Cerebellum (tissue), 4 donors: ENCODE measurements at places on chromosomes 12 and 14. TPM values are rescaled to one million over a fixed set of nuclear protein-coding genes. Genes with fewer than 3 reads are reported as not detected.

DNA sequence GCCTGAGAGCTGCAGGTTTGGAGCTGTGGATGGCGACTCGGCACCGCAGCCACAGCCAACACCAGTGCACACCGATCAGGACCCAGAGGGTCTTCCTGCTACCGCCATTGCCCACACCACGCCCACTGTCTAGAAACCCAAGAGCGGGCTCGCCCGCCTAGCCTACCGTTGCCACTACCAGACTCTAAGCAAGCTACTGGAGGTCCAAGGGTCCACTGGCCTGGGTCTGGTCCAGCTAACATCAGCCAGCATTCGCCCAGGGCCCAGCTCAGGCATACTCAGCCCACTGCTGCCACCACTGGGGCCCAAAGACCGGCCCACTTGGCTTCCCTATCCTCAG is 30.5 kb upstream of the MON2 start:
- DNase-seq: no peak

COX8C gene
- not detected for total RNA-seq

GRCh38 chr14:104784846-104785707 is 10.5 kb downstream of the AKT1 start:
- peak; percentile 42 for DNase-seq

DNA sequence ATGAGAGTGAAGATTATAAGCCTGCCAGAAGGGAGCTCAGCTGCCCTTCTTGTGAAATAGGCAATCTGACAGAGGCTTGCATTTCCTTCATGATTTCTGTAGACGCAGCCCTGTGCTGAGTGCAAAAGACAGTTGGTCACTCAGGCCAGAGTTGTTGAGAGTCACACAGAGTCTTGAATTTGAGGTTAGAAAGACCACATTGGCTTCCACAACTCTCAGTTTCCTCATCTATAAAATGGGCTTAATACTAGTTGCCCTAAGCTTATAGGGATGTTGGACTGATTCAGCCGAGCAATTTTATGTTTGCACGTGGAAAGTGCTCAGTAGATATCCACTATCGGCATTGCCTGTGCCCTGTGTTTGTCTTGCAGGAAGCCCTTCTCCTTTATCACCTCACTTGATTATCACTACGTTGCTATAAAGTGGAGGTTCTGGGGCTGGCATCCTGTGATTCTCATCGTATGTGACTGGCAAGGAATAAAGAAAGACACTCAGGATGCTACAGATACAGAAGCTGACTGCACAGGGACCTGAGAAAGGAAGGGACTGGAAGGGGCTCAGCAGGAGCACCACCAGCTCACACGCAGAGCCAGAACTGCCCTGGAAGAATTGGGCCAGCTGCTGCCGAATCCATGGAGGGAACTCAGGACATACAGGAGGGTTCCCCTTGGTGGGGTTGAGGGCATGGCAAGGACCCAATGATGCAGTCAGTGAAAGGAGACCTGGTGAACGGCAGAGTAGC is 19.8 kb upstream of the SERPINA4 start:
- DNase-seq: no peak

DNA sequence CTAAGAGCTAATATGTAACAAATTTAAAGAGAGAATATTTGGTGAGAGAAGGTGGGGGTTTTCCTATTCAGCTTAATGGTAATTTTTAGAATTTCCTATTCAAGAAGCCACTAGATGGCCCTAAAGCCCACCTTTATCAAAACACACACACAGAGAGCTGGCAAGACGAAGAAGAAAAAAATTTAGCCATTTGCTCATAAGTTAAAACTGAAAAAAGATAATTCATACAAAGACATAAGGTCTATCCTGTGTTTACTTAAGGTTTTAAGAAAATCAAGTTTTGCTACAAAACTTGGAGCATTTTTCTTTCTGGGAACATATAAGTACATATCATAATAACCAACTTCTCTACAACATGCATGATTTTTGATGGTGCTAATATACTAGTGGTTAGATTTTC is 46.8 kb upstream of the PCED1B start:
- no peak for DNase-seq

DNA sequence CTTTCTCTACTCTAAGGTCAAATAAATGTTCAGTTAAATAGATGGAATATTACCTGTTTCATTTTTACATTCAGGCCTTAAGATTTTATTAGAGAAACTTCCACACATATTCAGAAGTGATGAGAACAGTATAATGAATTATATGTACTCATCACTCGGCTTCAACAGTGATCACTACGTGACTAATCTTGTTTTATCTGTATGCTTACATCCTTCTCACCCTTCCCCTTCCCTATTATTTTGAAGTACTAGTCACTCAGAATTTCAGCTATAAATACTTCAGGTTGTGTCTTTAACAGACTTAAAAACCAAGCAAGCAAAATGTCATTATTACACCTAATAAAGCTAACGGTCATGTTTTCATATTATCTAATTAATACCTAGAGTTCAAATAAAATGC is 34.9 kb downstream of the ETV6 start:
- DNase-seq: no peak

GRCh38 chr12:114817571-114818425 is 133.8 kb upstream of the TBX3 start:
- no peak for DNase-seq

DNA sequence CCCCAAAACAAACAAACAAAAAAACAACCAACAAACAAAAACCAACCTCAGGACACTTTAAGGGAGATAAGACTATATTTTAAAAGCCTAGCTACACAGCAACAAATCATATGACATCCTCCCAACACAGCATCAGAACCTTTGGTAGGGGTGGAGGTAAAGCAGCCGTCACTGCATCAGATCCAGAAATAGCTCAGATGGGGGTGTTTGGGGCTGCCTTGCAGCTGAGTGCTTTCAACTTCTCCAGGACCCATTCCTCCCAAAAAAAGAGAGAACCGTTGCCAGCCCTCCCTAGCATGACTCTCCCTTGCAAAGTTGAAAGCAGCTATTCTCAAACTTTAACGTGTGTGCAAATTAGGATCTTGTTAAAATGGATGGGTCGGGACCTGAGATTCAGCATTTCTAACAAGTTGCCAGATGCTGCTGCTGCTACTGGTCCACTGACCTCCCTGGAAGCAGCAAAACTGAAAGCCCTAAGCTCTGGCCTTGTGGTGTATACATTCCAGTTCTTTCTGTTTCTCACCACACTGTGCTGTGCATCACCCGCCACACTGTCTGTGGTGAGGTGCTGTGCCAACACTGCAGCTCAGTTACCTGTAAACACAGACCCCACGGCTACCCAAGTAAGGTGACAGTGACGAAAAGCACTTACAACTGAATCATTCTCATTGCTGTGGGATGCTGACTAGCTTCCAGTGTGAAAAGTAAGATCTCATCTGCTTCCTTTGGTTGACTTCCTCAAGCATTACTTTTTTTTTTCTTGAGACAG is 54.0 kb downstream of the SLC38A1 start:
- DNase-seq: no peak

GRCh38 chr14:23219075-23219474 is 18.7 kb upstream of the RNF212B start:
- no peak for DNase-seq

DNA sequence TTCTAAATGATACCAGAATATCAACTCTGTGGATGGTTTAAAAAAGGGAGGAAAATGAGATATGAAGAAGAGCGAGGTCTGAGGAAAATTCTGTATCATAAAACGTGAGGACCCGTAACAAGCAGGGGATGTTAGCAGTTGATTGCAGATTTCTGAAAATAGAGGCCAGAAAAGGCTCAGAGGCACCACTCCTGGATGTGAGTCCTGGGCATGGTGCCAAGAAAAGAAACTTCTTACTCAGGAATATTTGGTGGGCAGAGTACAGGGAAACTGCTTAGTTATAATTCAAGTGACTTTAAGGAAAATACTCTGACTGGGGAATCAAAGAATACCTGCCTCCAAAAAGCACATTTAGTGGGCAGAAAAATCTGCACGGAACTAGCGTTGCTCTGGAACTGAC is 85.5 kb downstream of the PRICKLE1 start:
- DNase-seq: no peak

- no peak for DNase-seq
Observed at GRCh38 chr12:110807640-110808039, 39.1 kb upstream of the CCDC63 start.

PRB3 gene
- not detected for total RNA-seq

DNA sequence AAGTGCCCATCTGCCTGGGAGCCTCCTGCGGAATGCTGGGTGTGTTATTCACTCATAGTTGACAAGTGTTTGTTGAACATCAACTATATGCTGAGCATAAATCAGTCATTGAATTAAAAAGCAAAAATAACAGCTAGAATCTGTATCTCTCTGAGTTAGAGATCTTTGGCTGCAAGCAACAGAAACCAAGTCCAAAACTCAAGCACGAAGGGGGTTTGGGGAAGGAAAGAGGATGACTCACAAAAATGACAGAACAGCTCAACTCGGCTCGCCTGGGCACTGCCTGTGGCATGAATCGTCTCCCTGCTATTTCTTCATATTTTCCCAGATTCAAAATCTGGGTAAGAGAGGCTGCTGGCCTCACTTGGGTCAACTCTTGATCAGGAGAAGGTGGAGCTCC is 72.6 kb upstream of the NCOR2 start:
- no peak for DNase-seq

GRCh38 chr14:47191700-47192099 is 483.7 kb downstream of the MDGA2 start:
- no peak for DNase-seq

DNA sequence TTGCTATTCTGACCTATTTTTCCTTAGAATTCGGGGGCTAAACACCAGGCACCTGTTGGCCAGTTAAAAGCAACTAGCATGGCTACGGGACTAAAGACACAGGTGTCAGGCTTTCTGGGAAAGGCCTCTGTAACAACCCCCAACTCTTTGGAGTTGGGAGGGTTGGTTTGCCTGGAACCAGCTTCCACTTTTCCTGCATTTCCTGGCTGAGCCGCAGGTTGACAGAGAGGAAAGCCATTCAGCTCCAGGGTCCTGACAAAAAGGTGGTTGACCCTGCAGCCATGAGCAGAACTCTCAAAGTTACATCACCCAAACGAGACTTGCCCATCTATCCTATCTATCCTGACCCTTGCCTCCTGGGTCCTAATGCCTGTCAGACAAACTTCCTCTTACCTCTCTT is 375.4 kb upstream of the SFSWAP start:
- DNase-seq: no peak

- DNase-seq: no peak
Observed at GRCh38 chr12:42924482-42924881, 334.9 kb upstream of the PRICKLE1 start.

DNA sequence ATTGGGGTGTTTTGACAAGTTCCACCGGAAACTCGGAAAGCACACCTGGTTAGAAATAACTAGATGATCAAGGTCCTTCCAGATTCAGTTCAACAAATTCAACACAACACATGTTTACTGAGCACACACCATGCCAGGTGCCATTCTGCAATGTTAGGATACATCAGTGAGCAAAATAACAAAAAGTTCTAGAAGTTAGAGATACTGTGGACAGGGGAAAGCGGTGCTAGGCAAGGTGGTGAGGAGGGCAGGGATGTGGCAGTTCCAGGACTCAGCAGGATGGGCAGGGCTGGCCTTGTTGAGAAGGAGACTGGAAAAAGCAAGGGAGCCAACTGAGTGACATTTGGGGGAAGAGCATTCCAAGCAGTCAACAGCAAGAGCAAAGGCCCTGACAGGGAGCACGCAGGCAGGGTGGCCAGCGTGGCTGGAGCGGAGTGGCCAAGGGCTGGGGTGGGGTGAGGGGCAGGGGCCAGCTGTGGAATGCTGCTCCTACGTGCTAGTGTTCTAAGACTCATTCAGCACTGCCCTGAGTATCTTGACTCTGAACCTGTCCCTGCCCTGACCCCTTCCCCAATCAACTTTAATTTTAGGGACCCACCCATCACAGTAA is 19.4 kb upstream of the FAIM2 start:
- DNase-seq: no peak

CCDC63 gene
- not detected for total RNA-seq

GRCh38 chr14:26993556-26993955 is 395.7 kb upstream of the NOVA1 start:
- DNase-seq: no peak

- no peak for DNase-seq
Observed at GRCh38 chr14:73240816-73241480, 3.6 kb downstream of the PAPLN start.

DNA sequence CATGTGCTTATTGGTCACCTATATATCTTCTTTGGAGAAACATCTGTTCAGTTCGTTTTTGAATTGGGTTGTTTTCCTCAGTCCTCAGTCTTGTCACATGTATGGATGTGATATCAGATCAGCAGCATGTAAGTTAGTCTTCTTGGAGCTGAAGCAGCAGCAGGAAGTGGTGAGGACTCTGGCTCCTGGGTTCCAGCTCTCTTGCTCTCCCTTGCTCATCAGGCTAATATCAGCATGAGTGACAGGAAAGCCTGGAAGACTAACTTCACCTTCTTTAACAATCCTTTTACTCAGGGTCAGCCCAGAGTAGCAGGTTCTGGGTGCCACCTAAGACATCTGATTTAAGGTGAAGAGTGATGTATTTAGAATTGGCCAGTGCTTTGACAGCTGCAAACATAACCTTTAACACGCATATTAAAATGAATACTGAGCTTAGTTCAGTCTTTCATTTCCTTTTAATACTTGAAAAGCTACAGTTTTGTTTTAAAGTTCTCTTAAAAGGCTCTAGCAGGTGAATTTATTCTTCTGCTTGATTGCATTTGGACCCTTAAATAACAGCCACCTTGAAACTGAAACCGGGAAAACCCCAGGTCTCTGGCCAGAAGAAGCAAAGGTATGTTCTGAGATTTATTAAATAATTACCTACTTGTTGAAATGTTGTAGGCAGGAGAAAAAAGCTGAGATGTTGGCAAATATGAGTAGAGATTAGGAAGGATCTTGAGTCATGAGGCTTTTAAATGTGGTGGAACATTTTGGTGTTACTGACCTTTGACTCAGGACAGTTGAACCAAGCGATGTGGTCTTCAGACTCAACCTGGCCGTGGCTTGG is 54.3 kb downstream of the DRAM1 start:
- no peak for DNase-seq

DNA sequence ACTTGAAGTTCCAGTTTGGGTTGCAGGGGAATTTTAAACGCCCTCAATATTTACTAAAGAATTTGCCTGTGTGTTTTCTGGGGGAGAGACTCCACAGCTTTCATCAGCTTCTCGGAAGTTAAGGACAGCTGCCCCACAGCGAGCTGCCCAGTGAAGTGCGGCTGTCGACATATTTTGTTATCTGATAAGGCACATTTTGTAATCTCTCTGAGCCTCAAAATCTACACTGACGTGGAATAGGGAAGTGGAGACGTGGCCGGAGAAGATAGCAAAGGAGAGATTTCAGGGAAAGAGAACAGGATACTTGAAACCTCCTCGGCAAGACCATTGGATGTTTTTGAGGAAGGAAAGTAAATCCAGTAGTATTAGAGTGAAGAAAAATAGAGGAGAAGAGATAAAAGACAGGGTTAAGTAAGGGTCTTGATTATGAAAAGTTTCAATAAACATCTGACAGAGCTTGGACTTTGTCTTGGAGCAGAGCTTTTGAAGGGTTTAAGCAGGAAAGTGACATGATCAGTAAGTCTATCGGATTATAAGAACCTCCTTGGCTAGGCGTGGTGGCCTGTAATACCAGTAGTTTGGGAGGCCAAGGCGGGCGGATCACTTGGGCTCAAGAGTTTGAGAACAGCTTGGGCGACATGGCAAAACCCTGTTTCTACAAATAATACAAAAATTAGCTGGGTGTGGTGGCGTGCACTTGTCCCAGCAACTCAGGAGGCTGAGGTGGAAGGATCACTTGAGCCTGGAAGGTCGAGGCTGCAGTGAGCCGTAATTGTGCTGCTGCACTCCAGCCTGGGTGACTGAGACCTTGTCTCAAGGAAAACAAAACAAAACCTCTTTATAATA is 1.1 kb downstream of the POLR3B start:
- peak; percentile 43 for DNase-seq

- no peak for DNase-seq
Observed at GRCh38 chr12:90690120-90690519, 264.9 kb downstream of the CCER1 start.

- peak; percentile 45 for DNase-seq
Observed at GRCh38 chr14:93007225-93007997, 84.5 kb downstream of the CHGA start.

CLEC9A gene
- not detected for total RNA-seq
